ENCODE measurements at places on chromosomes 3 and 15. TPM values are rescaled to one million over a fixed set of nuclear protein-coding genes. Genes with fewer than 3 reads are reported as not detected.

The MESP2 gene
- total RNA-seq = not detected

The FSIP1 gene
- total RNA-seq = 1.1 TPM

The HACD2 gene
- total RNA-seq = 25.5 TPM

The FGF7 gene
- total RNA-seq = not detected

The C3orf22 gene
- not detected for total RNA-seq

The LMAN1L gene
- 0.27 TPM for total RNA-seq

DNA sequence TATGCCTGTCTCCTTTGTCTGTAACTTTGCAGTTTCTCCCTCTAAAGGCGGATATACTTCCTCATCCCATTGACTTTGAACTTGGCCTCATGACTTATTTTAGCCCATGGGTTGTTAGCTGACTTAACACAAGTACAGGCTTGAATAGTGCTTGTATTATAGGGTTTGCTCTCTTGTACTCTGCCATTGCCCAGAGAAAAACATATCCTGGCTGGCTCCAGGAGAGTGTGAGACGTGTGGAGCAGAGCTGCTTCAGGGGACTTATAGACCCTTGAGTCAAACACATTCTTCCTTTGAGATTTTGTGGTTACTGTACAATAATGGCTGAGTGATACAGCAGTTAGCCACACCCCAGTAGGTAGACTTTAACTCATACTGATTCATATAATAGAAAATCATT is 124.0 kb downstream of the RAP2B start:
- no peak for DNase-seq

DNA sequence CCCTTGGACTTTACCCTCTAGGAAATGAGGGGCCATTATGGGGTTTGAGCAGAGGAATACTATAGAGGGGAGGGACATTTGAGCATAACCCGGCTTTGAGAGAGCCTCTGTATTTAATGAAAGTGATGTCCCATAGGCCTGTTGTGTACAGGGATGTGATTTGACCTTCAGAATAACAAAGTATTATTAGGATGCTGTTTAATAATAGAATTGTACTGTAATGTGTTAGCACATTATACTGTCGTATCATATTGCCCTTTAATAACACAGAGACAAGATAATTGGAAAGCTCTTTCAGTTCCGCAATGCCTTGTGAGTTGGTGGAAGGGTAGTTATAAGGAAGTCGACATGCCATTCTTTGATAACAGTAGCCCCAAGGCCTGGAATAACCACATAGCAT is 328.3 kb downstream of the RYR3 start:
- no peak for DNase-seq

GRCh38 chr3:195907684-195907933 is 742 bp downstream of the TNK2 start:
- DNase-seq = peak; percentile 52

DNA sequence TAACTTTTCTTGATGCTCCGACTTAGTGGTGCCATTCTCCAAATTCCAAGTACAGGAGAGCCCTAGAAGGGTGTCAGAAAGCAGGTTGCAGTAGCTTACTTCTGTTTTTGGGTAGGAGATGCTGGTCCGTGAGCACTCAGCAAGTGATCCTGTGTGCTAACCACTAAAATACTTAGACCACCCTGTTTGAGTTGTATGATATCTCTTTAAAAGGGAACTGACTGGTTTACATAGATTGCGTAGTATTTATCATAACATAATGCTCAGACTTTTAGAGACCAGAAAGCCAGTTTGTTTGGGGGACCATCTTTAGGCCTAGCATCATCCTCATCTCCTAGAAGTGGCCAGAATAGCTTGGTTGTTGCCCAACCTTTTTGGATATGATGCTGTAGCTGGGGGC is 26.7 kb downstream of the CTDSPL start:
- DNase-seq = no peak

GRCh38 chr3:71345429-71346040 is 238.0 kb downstream of the FOXP1 start:
- DNase-seq = no peak

DNA sequence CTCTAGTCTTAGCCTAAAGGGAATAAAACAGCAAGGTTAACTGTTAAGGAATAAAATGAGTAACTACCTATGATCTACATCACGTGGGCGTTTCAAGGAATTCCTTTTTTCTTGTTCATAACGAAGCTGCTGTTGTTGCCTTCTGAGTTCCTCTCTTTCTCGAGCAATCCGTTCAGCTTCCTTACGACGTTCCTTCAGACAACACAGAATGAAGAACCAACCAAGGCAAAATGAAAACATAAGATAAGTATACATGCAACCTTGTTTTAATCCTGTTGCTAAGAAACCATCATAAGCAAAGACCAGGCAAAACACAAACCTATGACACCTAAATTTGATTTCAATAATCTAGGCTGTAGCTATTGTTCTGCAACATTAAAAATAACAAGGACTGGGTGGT is 44.1 kb downstream of the SLTM start:
- DNase-seq = no peak

DNA sequence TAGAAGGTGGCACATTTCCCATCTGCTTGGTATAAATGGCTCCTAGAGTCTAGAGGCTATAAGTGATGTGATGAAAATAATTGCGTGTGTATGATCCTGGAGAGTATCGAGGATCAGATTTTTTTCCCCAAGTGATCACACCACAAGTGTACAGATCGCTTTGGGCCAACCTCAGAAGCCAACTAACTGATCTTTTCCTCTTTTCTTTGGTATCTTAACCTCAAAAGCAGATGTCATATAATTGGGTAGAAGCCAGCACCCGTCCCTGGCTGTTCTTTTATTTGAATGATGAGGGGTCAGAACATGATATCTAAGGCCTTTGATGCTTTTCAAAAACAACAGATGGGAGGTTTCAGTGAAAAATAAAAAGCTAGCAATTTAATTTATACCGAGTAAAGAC is 3.3 kb downstream of the P2RY14 start:
- DNase-seq = no peak

- no peak for DNase-seq
Observed at GRCh38 chr3:12421132-12421531, 63.1 kb upstream of the TSEN2 start.

DNA sequence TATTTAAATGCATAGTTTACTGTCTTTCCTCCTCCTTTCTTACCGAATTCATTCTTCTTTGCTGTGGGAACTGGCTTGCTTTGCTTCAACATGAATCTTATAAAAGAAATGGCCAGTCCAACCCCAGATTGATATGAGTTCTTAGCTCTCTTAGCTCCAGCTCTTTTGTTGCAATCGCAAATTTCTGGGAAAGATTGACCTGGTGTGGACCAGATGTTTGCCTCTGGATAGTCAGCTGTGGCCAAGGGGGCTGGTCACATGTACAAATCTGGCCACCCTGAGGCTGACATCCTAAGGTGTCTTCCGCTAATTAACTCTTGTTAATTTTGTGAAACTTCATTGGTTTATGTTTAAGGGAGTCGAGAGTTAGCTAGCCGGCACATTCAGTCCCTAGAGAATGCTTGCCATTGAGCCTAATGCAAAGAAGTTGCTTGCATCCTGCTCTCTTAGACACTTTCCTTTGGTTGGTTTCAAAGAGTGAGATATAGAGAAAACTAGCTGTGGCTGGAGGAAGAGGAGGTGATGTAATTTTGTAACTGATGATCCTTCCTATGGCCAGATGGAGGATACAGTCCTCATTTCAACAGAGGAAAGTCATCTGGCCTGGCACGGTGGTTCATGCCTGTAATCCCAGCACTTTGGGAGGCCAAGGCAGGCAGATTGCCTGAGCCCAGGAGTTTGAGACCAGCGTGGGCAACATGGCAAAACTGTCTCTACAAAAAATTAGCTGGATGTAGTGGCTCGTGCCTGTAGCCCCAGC is 162.4 kb downstream of the ADAMTSL3 start:
- DNase-seq = no peak

DNA sequence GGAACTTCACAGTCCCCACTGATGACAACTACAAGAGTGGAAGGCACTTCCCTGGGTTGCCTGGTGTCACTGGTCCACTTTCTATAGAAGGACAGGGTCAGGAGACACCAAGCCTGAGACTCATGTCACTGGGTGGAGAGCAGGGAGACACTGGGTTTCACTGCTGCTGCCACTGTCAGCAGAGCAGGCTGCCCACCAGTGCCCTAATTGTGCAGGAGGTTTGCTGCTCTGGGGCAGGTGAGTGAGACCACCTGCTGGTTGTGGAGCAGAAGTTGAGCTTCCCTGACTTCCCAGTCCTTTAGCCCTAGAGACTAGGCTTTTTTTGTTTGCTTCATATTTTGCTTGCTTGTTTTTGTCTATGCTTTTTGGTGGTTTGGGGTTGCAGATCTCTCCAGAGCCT is 528.4 kb upstream of the RGMA start:
- DNase-seq = no peak

- DNase-seq = no peak
Observed at GRCh38 chr3:105108823-105109222, 257.9 kb upstream of the ALCAM start.
